Transverse colon (tissue), 4 donors: ENCODE measurements at places on chromosomes 13 and 19. TPM values are rescaled to one million over a fixed set of nuclear protein-coding genes. Genes with fewer than 3 reads are reported as not detected.

Gene ZNF221
- 32.2 TPM for total RNA-seq

Gene ZNF547
- 1.3 TPM for total RNA-seq

Gene DACT3
- total RNA-seq, result 5.3 TPM

- H3K4me1 ChIP-seq, result no peaks in the 10 kb centered on the region
- H3K27ac ChIP-seq, result no peak overlapping the region
- no peak overlapping the region for H3K4me3 ChIP-seq
- H3K27me3 ChIP-seq, result peaks cover 10% of the 10 kb centered on the region
Observed at GRCh38 chr13:27704681-27705080, 83.0 kb downstream of the POLR1D start.

GRCh38 chr13:82627183-82627582 lies 1255.1 kb downstream of the SLITRK1 start:
- no peaks in the 10 kb centered on the region for H3K27me3 ChIP-seq
- no peak overlapping the region for H3K27ac ChIP-seq
- no peak overlapping the region for H3K4me3 ChIP-seq
- H3K4me1 ChIP-seq, result no peaks in the 10 kb centered on the region
- H3K36me3 ChIP-seq, result no peaks in the 10 kb centered on the region
- no peak for DNase-seq

GRCh38 chr13:111282425-111282824 lies 38.0 kb upstream of the TEX29 start:
- H3K27me3 ChIP-seq, result no peaks in the 10 kb centered on the region
- H3K36me3 ChIP-seq, result no peaks in the 10 kb centered on the region
- no peak for DNase-seq
- no peak overlapping the region for H3K4me3 ChIP-seq
- peak overlapping the region; percentile 66 for H3K27ac ChIP-seq

DNA sequence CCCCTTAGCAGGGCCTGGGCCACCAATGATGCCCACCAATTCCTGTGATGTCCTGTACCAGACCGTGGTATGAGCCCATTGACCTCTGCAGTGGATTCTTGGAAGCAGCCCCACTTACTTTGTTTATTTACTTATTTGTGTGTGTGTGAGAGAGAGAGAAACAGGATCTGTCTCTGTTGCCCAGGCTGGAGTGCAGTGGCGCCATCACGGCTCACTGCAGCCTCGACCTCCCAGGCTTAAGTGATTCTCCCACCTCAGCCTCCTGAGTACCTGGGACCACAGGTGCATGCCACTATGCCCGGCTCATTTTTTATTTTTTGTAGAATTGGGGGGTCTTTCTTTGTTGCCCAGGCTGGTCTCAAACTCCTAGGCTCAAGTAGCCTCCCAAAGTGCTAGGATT lies 13.0 kb downstream of the MYO9B start:
- H3K4me1 ChIP-seq, result peaks cover 16% of the 10 kb centered on the region
- peak overlapping the region; percentile 85 for H3K27ac ChIP-seq
- H3K27me3 ChIP-seq, result no peaks in the 10 kb centered on the region
- DNase-seq, result no peak
- no peaks in the 10 kb centered on the region for H3K36me3 ChIP-seq

GRCh38 chr19:48466561-48467325 lies 2.4 kb upstream of the CYTH2 start:
- no peak overlapping the region for H3K4me3 ChIP-seq
- no peaks in the 10 kb centered on the region for H3K27me3 ChIP-seq
- peaks cover 19% of the 10 kb centered on the region for H3K4me1 ChIP-seq
- no peak overlapping the region for H3K27ac ChIP-seq
- no peaks in the 10 kb centered on the region for H3K36me3 ChIP-seq
- no peak for DNase-seq

GRCh38 chr13:41709511-41709910 lies 251.4 kb downstream of the VWA8 start:
- no peak for DNase-seq
- H3K4me1 ChIP-seq, result no peaks in the 10 kb centered on the region
- no peak overlapping the region for H3K27ac ChIP-seq
- H3K4me3 ChIP-seq, result no peak overlapping the region
- H3K27me3 ChIP-seq, result no peaks in the 10 kb centered on the region

- peaks cover 7% of the 10 kb centered on the region for H3K27me3 ChIP-seq
- H3K36me3 ChIP-seq, result no peaks in the 10 kb centered on the region
- no peak overlapping the region for H3K4me3 ChIP-seq
- DNase-seq, result no peak
- H3K27ac ChIP-seq, result no peak overlapping the region
Observed at GRCh38 chr13:46884531-46884930, 12.3 kb downstream of the HTR2A start.

DNA sequence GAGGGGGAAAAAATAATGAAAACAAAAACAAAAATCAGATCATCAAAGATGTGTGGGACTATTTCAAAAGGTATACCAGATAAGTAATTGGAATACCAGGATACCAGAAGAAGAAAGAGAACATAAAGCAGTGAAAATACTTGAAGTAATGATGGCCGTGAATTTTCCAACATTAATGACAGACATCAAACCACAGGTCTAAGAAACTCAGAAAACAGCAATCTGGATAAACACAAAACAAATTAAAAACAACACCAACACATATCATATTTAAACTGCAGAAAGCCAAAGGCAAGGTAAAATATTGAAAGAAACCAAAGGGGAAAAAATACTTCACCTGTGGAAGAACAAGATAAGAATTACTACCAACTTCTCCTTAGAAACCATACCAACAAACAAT lies 24.2 kb upstream of the UFM1 start:
- H3K4me1 ChIP-seq, result no peaks in the 10 kb centered on the region
- DNase-seq, result no peak
- no peaks in the 10 kb centered on the region for H3K27me3 ChIP-seq

DNA sequence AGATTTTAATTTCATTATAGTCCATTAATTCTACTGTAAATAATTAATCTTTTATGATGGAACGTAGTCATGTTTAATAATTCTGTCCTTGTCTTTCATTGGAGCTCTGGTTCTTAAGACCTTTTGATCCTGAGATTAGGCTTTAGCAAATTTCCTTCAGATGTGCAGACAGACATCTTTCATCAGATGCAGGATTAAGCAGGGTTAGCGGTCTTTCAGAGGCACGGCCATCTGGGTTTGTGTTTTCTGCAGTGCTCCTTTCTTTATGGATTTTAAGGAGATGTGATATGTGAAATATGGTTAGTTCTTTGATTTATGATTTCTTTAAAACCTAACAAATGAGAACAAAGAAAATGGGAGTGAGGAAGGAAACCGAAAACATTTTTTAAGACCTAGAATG lies 643.9 kb upstream of the SGCG start:
- H3K27me3 ChIP-seq, result no peaks in the 10 kb centered on the region
- no peaks in the 10 kb centered on the region for H3K4me1 ChIP-seq
- H3K36me3 ChIP-seq, result no peaks in the 10 kb centered on the region
- H3K4me3 ChIP-seq, result no peak overlapping the region

GRCh38 chr19:34351382-34351826 lies 13.6 kb upstream of the GPI start:
- no peak overlapping the region for H3K4me3 ChIP-seq
- no peak overlapping the region for H3K27ac ChIP-seq
- H3K27me3 ChIP-seq, result no peaks in the 10 kb centered on the region
- H3K36me3 ChIP-seq, result peaks cover 9% of the 10 kb centered on the region
- DNase-seq, result no peak

- H3K4me3 ChIP-seq, result peak overlapping the region; percentile 66
- peaks cover 11% of the 10 kb centered on the region for H3K36me3 ChIP-seq
- peak overlapping the region; percentile 9 for H3K27ac ChIP-seq
- H3K4me1 ChIP-seq, result peaks cover 44% of the 10 kb centered on the region
- DNase-seq, result no peak
Observed at GRCh38 chr19:55656988-55657747, 2.3 kb downstream of the U2AF2 start.

DNA sequence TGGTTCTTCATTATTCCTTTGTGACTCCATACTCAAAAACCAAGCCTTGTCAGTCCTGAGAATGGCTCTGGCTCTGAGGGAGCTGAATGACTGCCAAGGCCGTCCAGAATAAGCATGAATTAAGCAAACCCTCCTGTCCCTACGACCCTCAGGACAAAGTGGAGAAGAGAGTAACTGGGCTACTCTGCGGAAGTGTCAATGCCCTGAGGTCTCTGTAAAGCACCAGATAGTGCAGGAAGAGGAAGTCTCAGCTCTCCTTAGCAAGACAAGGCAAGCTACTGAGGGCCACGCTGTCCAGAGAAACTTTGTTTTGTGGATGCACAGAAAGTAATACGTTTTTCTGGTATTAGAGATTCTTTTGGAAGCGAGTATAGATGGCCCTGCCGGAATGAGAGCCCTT lies 94.1 kb downstream of the RNASEH2B start:
- H3K27me3 ChIP-seq, result no peaks in the 10 kb centered on the region
- no peaks in the 10 kb centered on the region for H3K36me3 ChIP-seq
- peaks cover 9% of the 10 kb centered on the region for H3K4me1 ChIP-seq
- H3K27ac ChIP-seq, result no peak overlapping the region
- no peak overlapping the region for H3K4me3 ChIP-seq
- DNase-seq, result no peak

GRCh38 chr13:98738213-98738612 lies 14.3 kb downstream of the SLC15A1 start:
- H3K4me1 ChIP-seq, result no peaks in the 10 kb centered on the region
- no peak overlapping the region for H3K27ac ChIP-seq
- no peak overlapping the region for H3K4me3 ChIP-seq
- H3K27me3 ChIP-seq, result no peaks in the 10 kb centered on the region
- DNase-seq, result no peak
- H3K36me3 ChIP-seq, result no peaks in the 10 kb centered on the region
